ENCODE measurements at places on chromosomes 1 and 21. TPM values are rescaled to one million over a fixed set of nuclear protein-coding genes. Genes with fewer than 3 reads are reported as not detected.

ERICH3 gene
- polyA plus RNA-seq = not detected

TCHHL1 gene
- not detected for polyA plus RNA-seq

LCE3D gene
- 0.58 TPM for polyA plus RNA-seq

LCE1E gene
- polyA plus RNA-seq = 3.4 TPM

NBPF4 gene
- not detected for polyA plus RNA-seq

PADI3 gene
- polyA plus RNA-seq = 6.9 TPM

PDC gene
- not detected for polyA plus RNA-seq

LRRC3 gene
- 2.7 TPM for polyA plus RNA-seq

IKBKE gene
- 6.7 TPM for polyA plus RNA-seq

ATP1A4 gene
- polyA plus RNA-seq = not detected

TMEM79 gene
- 26.2 TPM for polyA plus RNA-seq

RSBN1 gene
- polyA plus RNA-seq = 6.8 TPM

HLCS gene
- 16.0 TPM for polyA plus RNA-seq

BRDT gene
- not detected for polyA plus RNA-seq

VCAM1 gene
- polyA plus RNA-seq = not detected

EDARADD gene
- polyA plus RNA-seq = 8.4 TPM

TMPRSS2 gene
- not detected for polyA plus RNA-seq

C1orf210 gene
- 7.6 TPM for polyA plus RNA-seq

PLA2G2C gene
- not detected for polyA plus RNA-seq

SPRR2F gene
- not detected for polyA plus RNA-seq

CXADR gene
- polyA plus RNA-seq = 10.1 TPM
